Esophagus mucosa (tissue), 1 donor: ENCODE measurements at places on chromosomes 16 and 17. TPM values are rescaled to one million over a fixed set of nuclear protein-coding genes. Genes with fewer than 3 reads are reported as not detected.

- peak; percentile 20 for ATAC-seq
These were observed 1.5 kb downstream of the DLX3 start for GRCh38 chr17:49993423-49994060.

APOBR gene
- 0.36 TPM for total RNA-seq

PPP1R27 gene
- 0.24 TPM for total RNA-seq

GRCh38 chr16:52101246-52101645, 445.7 kb downstream of the TOX3 start:
- no peak for ATAC-seq

DNA sequence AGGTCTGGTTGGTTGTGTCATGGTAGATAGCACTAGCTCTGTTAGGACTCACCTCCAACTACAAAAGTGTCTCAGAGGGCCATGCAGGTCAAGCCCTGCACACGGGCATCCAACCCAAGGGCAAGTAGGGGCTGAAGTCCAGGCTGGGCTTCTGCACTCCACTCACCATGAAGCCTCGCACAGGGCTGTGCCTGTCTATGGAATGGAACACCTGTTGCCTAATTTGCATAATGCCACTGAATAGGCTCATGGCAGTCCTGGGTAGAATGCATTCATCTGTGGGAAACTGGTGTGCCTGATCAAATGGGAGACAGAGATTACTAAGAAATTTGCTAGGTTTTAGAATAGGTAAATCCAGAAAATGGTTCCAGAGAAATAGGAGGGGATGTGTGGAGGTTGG, 8.0 kb upstream of the AKAP1 start:
- ATAC-seq, result no peak

GRCh38 chr17:47975189-47975822, 4.4 kb downstream of the CDK5RAP3 start:
- no peak for ATAC-seq

NLRC3 gene
- total RNA-seq, result 0.48 TPM

DNA sequence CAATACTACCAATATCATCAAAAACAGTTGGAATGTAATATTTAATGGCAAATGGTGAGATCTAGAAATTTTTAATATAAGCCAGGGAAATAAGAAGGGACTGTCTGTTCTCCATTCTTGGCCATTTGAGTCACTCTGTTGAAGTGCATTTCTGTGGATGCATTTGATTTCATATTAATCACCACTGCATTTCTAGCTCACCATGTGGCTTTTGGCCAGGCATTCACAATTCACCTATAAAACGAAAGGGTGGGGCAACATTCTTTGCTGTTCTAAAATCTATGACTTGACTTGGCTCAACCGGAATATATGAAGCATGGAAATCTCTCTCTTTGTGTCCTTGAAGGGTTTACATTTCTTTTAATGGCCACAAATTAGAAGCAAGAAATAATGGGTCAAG, 483.0 kb downstream of the SLC39A11 start:
- ATAC-seq, result peak; percentile 65
